ENCODE measurements at places on chromosomes 3 and 15.

- DNase-seq, result no peak
Measured at GRCh38 chr3:190339130-190339529, 16.9 kb upstream of the CLDN1 start.

GRCh38 chr3:64759811-64760210 is 72.0 kb upstream of the ADAMTS9 start:
- no peak for DNase-seq

DNA sequence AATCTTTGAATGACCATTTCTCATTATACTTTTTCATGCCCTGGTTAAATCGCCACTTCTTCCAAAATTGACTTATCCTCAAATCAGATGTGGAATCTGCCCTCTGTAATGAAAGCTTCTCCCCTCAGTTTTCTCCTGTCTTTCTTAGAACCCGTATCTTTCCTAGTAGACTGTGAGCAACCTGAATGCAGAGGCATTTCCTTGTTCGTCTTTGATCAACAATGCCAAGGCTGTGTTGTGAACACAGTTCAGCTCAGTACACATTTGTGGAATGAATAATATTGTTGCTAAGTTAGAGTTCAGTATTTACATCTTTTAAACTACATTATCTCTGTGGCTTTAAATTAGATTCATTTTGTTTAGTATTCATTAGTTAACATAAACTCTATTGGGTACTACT is 123.3 kb downstream of the TPRG1 start:
- DNase-seq, result no peak

GRCh38 chr3:108124337-108125152 is 33.7 kb upstream of the CD47 start:
- DNase-seq, result peak; percentile 81

DNA sequence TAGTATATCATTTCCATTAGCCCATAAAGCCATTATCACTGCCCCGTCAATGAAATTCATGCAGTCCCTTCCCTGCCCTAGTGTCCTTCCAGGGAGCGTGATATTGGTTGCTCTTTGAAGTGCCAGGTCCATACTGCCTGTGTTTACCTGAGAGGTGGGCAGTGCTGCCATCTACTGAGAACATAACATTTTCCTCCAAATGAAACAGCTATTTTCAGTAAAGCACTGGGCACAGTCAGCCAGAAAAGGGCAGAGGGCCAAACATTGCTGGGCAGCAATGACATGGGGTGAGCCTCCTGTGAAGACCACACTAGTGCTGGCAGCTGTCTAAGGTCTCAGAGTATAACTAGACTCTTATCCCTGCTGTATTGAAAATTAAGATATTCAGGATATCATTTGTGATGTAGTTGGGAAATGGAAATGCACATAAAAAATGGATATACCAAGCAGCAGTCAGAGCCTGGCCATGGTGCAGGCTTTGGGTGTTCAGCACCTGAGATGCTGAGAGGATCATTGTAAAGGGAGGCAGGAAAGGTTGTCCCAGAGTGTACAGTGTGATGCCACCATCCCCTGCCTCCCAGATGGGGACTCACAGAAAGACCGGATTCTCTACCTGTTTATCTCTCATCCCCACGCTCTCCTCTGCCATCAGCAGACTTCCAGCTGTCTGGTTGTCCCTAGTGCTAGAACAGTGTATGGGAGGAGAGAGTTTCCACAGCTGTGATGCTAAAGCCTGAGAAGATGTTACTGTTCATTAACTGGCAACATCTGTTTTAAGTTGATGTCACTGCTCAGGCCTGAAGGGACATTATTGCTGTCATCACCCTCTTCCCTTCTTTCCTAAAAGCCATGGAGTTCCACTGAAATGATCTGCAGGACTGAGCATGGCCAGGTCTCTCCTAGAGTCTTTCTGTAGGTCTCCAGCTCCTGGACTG is 108.8 kb downstream of the ARNT2 start:
- DNase-seq, result no peak

GRCh38 chr3:18386274-18386890 is 38.8 kb downstream of the SATB1 start:
- DNase-seq, result no peak

DNA sequence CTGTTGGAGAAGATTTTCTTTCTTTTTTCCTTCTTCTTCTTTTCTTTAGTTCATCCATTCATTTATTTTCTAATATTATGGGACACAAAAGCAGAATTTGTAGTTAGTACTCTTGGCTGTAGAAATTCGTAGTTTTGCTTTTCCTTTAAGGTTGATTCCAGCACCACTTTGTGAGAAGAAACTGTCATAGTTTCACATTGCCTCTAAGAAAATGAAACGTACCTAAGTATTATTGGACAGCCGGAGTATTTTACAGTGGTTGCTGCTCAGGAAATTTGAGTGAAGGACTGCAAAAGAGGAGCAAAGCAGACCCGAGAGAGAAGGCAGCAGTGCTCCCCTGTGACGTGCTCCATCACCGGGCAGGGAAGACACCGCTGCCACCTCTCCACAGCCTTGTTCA is 48.1 kb downstream of the PLCL2 start:
- DNase-seq, result no peak

DNA sequence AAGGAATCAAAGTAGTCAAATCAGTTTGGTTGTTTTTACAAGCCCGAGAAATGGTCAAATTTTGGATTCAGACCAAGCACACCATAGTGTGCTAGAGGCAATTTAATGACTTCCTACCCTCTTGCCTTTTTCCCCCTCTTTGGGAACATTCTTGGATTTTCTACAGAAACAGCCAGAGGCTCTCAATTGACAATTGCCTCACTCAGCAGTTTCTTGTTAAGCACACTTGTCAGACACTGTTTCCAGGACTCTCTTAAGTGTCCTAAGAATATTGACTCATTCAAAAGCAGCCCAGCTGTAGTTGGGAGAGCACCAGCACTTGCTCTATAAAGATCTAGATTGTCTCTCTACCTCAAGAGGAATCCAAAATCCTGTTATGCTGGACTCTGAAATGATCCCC is 1.5 kb upstream of the SLC35G2 start:
- no peak for DNase-seq

- peak; percentile 79 for DNase-seq
Measured at GRCh38 chr3:15055019-15055557, 10.0 kb downstream of the MRPS25 start.

DNA sequence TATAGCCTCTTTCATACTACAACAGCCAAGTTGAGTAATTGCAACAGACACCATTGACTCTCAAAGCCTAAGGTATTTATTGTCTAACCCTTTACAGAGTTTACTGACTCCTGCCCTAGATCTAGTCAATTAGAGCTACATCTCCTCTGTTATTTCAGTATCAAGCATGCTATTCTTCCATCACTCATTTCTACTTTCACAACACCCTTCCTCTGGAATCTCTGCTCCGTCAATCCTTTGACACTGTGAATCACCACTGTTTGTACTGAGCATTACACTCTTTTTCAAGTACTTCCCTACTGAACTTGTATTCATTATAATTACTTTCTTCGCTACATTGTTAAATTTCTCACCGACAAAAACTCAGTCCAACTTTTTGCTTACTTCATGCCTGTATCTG is 121.8 kb downstream of the ZNF609 start:
- DNase-seq, result no peak

DNA sequence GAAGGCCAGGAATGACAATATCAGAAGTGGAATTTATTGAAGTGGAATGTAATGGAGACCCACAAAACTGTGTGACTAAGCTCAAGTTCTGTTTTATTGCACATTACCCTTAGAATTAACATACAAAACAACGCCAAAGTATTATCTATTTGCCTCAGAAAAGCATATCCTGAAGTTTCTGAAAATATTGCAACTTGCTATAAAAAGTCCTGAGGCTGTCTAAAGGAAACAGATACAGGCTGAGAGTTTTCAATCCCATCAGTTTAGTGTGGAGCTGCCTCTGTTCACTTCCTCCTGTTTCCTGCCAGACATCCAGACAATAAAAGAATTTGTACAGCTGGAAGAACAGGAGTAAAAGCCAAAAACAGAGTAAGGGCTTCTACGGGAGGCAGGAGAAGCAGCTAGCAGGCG is 108.8 kb downstream of the FBN1 start:
- no peak for DNase-seq

DNA sequence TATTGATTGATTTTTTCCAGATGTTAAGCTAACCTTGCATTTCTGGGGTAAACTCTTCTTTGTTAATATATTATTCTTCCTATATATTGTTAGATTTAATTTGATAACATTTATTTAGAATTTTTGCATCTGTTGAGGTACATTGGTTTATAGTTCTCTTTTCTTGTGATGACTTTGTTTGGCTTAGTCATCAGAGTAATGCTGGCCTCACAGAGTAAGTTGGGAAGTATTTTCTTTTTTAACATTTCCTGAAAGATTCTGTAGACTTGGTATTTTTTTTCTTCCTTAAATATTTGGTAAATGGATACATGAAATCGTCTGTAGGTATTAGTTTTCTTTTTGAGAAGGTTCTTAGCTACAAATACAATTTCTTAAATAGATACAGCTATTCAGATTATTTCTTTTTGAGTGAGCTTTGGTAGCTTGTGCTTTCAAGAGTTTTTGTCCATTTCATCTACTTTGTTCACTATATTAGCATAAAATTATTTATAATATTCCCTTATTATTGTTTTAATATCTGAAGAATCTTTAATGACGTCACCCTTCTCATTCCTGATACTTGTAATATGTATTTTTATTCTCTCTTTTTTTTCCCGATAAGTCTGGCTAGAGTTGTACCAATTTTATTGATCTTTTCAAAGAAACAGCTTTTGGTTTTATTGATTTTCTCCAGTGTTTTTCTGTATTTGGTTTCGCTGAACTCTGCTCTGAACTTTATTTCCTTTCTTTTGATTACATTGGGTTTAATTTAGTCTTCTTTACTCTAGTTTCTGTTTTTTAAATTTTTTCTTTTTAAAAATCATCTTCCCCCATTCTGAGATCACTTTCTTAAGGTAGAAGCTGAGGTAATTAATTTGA is 6.5 kb upstream of the HPS3 start:
- no peak for DNase-seq

DNA sequence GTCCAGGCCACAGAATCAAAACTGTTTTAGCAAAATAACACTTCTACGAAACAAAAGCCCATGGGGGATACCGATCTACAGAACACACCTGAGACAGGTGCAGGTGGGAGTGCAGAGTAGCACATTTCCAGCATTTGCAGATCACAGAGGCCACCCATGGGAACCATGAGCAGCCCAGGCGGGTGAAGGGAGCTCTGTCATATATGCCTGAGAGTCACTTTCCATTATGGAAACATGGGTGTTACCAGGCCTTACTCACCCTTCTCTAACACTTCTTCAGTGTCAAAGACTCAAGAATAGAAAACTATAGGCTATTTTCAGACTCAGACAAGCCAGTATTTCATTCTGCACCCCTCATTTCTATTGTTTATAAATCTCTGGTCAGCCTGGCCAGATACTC is 3.5 kb downstream of the PLA1A start:
- DNase-seq, result peak; percentile 35

DNA sequence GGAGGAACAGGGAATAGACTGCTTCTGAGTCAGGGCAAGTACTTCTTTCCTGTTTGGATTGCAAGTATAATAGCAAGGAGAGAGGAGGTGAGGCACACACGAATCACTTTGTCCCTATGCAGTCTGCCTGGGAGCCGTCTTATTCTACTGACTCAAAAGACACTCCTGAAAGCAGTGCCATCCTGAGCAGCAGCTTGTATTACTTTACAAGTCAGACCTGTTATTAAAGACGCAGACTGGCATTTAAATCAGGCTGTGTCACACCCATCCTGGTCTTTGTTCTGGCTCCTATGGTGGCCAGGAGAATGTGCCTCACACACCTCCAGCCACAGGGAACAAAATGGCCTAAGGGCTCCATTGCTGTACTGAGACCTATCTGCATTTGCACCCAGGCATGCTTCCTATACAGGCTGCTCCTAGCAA is 17.9 kb upstream of the SQOR start:
- DNase-seq, result no peak

DNA sequence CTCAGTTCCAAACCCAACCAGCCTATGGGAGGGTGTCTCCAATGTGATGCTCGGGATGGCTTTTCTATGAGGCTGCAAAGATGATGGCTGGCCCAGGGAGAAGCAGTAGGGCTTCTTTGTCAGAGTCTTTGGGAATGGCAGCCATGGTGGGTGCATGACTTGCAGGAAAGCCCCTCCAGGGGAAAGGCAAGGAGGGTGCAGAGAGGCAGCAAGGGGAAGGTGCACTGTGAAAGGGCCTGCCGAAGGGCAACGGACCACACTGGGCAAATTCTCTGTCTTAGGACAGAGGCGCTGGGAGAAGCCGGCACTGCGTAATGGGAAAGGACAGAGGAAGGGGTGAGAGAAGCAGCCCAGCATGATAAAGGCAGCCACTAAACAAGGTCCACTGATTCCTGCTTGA is 302.8 kb upstream of the LYSMD4 start:
- DNase-seq, result no peak

DNA sequence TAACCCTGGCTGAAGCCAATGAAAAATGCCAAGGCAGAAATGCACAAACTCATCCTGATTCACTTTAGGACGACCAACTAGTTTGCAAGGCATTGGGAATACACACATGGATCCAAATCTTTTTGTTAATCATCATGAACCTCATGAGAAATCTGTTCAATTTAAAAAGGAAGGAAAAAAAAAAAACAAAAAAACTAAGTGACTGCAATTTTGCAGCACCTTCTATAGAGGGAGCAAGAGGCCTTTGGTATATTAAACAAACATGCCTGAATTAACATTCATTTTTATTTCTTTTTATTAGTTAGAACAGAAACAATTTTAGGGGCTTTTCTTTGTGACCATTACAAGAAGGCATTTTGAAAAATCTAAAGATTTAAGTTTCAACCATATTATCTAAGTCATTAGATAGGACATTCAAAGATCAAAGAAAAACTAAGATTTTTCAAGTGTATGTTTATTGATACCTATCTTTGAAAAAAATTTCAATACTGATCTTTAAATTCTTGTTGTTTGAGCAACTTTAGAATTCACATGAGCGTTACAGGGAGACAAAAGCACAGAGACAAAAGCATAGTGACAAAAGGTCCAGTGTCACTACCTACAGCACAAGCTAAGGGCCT is 182.4 kb downstream of the CBLB start:
- no peak for DNase-seq

DNA sequence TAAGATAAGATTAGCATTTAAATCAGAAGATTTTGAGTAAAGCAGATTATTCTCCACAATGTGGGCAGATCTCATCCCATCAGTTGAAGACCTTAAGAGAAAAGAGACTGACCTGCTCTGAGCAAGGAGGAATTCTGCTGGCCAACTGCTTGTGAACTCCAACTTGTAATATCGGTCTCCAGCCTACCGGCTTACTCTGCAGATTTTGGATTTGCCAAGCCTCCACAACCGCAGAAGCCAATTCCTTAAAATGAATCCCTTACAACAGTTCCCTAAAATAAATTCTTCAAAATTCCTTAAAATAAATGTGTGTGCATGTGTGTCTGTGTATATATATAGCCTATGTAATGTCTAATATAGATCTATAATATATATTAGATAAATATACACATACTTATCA is 107.4 kb upstream of the KLF13 start:
- DNase-seq, result no peak

- DNase-seq, result no peak
Measured at GRCh38 chr3:181710345-181711291, 1.1 kb upstream of the SOX2 start.

DNA sequence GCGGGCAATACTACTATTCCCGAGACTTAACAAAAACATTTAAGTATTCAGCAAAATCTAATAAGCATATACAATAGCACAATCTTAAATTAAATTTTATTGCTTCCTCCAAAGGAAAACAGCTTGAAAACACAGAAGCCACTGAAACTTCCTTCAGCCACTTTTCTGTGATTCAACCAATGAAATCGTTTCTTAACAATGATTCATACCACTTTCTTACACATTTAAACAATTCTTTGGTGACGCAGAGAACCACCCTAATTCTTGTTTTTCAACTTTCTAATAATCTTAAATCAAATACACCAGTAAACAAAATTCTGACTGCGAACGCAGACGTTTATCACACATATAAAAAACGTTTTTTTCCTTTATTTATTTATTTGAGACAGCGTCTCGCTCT is 4.1 kb downstream of the TJP1 start:
- no peak for DNase-seq

Data from activated CD4-positive, alpha-beta T cell treated with anti-CD3 and anti-CD28 coated beads for 48 hours (primary cell).